ENCODE measurements at places on chromosomes 4 and X. TPM values are rescaled to one million over a fixed set of nuclear protein-coding genes. Genes with fewer than 3 reads are reported as not detected.

DNA sequence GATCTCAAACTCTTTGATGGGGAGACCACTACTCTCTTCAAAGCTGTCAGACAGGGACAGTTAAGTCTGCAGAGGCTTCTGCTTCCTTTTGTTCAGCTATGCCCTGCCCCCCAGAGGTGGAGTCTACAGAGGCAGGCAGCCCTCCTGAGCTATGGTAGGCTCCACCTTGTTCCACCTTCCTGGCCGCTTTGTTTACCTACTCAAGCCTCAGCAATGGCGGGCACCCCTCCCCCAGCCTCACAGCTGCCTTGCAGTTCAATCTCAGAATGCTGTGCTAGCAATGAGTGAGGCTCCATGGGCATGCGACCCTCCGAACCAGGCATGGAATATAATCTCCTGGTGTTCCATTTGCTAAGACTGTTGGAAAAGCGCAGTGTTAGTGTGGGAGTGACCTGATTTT lies 42.1 kb upstream of the UGT2B10 start:
- no peak for DNase-seq

GRCh38 chrX:69107747-69108401 lies 57.4 kb downstream of the PJA1 start:
- DNase-seq, result no peak

DNA sequence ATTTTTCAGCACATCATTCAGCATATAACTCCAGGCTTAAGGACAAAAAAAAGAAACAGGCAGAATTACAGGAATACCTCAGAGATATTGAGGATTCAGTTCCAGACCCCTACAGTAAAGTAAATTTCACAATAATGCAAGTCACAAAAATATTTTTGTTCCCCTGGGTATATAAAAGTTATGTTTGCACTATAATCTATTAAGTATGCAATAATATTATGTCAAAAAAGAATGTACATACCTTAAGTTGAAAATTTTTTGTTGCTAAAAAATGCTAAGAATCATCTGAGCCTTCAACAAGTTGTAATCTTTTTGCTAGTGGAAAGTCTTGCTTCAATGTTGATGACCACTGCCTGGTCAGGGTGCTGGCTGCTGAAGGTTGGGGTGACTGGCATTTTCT lies 2532.5 kb downstream of the ARAP2 start:
- no peak for DNase-seq

DNA sequence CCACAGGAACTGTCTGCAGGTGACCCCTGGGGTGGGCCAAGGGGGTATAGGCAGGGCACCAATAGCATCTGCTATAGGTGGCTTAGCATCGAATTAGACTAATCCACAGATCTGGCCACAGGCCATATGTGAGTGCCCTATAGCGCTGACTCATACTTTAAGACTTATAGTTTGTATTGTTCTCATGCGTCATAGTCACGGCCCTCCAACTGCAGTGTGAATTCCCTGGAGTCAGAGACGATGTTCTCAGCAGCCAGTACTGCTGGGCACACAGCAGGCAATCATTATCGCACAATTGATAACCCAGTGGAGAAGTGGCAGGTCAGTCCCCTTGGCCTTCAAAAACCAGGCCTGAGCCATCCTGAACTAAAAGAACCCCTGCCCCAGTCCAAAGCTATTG lies 58.1 kb downstream of the ADGRG2 start:
- no peak for DNase-seq

- DNase-seq, result no peak
These were observed 21.8 kb downstream of the MBNL3 start for GRCh38 chrX:132467026-132467425.

TCEAL6 gene
- not detected for total RNA-seq

All from dermis microvascular lymphatic vessel endothelial cell (primary cell).